Activated T-cell treated with anti-CD3 and anti-CD28 coated beads, Interleukin-2, amount 50 U/mL, for 4 hours (primary cell): ENCODE measurements at places on chromosomes 1 and 21. TPM values are rescaled to one million over a fixed set of nuclear protein-coding genes. Genes with fewer than 3 reads are reported as not detected.

The MLLT11 gene
- total RNA-seq, result 2.8 TPM

The RPTN gene
- total RNA-seq, result not detected

The KHDRBS1 gene
- total RNA-seq, result 187 TPM

The MASP2 gene
- 0.50 TPM for total RNA-seq

The CLDN17 gene
- total RNA-seq, result not detected

The FMO1 gene
- total RNA-seq, result not detected

The MR1 gene
- total RNA-seq, result 10.7 TPM

The ADAM30 gene
- not detected for total RNA-seq

The PLXNA2 gene
- 0.35 TPM for total RNA-seq

The KCNE2 gene
- not detected for total RNA-seq

The GJB4 gene
- not detected for total RNA-seq

The FMN2 gene
- not detected for total RNA-seq

The MIGA1 gene
- 8.2 TPM for total RNA-seq

The PLPPR5 gene
- not detected for total RNA-seq

The FCRL5 gene
- not detected for total RNA-seq

The OR2L8 gene
- not detected for total RNA-seq

The PGLYRP4 gene
- total RNA-seq, result not detected
